Sigmoid colon (tissue), 7 donors: ENCODE measurements at places on chromosomes 6 and 20. TPM values are rescaled to one million over a fixed set of nuclear protein-coding genes. Genes with fewer than 3 reads are reported as not detected.

The SLC9A8 gene
- total RNA-seq, result 8.7 TPM

The JPH2 gene
- total RNA-seq, result 116 TPM

The TRIM15 gene
- not detected for total RNA-seq

The GPR6 gene
- not detected for total RNA-seq

DNA sequence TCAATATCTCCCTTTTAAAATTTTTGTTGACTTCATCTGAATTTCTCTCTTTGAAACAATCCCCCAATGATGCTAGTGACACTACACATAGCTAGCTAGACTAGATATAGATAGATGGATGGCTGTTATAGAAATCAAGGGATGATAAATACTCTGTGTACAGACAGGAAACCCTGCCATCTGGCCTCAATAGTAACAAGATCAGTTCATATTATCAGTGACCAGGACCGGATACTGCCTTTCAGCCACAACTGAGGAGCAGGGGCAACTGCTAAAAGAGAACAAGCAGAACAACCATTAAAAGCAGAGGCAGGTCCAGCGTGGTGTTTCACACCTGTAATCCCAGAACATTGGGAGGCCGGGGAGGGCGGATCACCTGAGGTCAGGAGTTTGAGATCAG is 118.3 kb upstream of the FAM184A start:
- no peak for DNase-seq

DNA sequence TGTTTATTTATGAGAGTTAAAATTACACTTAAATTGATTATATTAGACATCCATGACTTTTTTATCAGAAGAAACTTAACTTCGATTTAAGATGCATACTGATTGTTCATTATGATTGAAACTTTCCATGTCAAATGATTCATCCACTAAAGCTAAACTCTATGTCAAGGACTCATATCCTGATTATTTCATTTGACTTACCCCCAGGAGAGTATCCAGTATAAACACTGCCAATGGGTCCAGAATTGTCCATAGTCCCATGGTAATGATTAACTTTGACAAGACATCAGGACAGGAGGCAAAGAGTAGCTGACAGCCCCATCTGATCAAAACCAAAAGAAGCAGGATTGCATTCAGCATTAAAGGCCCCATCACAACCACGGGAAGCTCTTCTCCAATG is 709.9 kb downstream of the TFAP2A start:
- DNase-seq, result no peak

GRCh38 chr20:63848003-63848911 is 13.0 kb upstream of the ABHD16B start:
- no peak for DNase-seq

- no peak for DNase-seq
Measured at GRCh38 chr6:123770247-123770949, 33.3 kb upstream of the NKAIN2 start.

- no peak for DNase-seq
Measured at GRCh38 chr6:164756142-164756541, 553.3 kb downstream of the C6orf118 start.

- DNase-seq, result no peak
Measured at GRCh38 chr20:17726902-17727301, 27.1 kb downstream of the BANF2 start.

GRCh38 chr20:43755851-43756250 is 29.0 kb upstream of the GTSF1L start:
- DNase-seq, result no peak
